Stimulated activated naive CD8-positive, alpha-beta T cell treated with anti-CD3 and anti-CD28 coated beads, Interleukin-15, amount 100 ng/mL, for 72 hours (primary cell): ENCODE measurements at places on chromosomes 11 and 22.

GRCh38 chr11:95575517-95575916 lies 214.1 kb downstream of the FAM76B start:
- DNase-seq: no peak

- DNase-seq: no peak
Observed at GRCh38 chr11:59254286-59254685, 41.6 kb upstream of the MPEG1 start.

DNA sequence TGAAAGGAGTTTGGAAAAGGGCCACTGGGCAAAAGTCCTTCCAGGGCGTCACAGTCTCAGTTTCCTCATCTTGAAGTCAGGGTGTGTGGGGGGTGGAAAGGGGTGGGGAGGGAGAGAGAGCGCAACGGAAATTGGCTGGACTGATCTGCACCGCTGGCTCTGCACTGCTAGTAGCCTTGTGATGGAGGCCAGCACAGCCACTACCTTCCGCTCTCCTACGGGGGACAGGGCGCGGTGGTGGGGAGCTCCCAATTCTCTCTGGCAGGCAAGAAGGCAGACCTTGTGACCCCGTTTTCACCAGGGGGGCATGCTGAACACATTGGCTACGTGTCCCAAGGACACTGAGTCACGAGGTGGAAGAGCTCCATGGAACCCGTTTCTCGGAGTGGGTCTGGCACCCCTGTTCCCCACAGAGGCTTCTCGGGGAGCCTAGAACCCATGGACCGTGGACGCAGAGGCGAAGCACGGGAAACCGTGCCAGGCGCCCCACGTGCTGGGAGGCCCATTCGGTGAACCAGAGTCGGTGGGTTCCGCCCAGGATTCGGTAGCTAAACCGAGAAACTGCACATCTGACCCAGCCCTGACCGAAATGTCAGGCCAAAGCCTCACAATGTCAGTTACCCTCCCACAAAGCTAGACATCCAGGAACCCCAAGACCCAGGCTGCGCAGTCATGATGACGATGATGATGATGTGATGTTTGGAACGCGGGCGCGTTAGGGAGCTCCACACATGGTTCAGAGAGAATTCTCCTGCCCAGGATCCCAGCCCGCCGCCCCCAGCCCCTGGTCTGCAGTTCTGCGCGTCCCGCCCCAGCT lies 28.3 kb upstream of the WNT11 start:
- no peak for DNase-seq

- peak; percentile 65 for DNase-seq
Observed at GRCh38 chr22:50473088-50473487, 1.7 kb downstream of the SBF1 start.

GRCh38 chr11:121494355-121495099 lies 41.8 kb upstream of the SORL1-AS1 start:
- DNase-seq: no peak

- DNase-seq: no peak
Observed at GRCh38 chr22:29733362-29734201, 13.8 kb downstream of the CABP7 start.

GRCh38 chr11:121944556-121945230 lies 171.3 kb downstream of the BLID start:
- DNase-seq: no peak

DNA sequence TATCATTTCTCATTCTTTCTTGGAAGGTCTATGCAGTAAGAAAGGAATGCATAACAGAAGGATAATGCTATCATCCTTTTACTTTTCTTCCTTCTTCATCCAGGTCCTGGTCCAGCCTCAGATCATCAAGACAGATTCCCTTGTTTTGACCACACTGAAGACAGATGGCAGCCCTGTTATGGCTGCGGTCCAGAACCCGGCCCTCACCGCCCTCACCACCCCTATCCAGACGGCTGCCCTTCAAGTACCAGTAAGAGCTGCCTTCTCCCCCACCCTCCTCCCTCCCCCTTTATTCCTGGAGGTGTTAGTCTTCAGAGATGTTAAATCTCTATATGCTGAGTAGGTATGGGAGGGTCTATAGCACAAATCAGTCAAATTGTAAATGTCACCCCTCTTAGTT lies 37.9 kb downstream of the SREBF2 start:
- DNase-seq: no peak

- no peak for DNase-seq
Observed at GRCh38 chr11:12159351-12160099, 49.1 kb downstream of the MICAL2 start.

GRCh38 chr11:12717851-12718291 lies 43.6 kb downstream of the TEAD1 start:
- peak; percentile 86 for DNase-seq

DNA sequence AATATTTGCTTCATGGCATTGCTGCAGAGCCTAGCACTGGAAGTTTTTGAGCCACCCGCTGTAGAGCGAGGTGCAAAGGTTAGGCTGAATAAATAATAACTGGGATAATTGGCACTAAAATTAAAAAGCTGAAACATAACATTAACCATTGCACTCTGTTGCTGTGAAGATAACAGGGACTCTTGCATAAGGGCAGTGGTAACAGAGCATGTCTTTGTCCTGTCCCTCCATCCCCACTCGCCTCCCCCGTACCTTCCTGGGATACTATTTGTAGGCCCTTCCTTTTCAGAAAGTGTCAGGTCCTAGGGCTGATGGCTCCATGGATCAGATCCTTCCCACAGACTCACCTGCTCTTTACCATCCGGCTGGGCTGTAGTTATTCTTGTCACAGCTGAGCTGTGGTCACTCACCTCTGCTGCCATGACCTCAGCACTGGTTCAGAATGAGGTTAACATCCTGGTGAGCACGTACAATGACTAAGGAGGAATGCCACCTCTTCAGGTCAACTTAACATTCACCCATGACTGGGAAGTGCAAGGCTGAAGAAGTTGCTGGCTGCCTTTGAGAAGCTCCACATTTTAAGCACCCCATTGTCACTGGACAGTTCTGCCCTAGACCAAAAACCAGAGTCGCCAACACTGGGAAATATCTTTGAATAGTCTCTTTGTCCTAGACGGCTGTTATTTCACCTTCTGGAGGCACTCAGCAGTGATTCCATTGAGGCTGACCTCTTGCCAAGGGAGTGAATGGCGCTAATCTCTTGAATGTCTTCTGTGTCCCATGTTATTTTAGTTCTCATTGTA lies 103.2 kb upstream of the KIRREL3 start:
- no peak for DNase-seq

DNA sequence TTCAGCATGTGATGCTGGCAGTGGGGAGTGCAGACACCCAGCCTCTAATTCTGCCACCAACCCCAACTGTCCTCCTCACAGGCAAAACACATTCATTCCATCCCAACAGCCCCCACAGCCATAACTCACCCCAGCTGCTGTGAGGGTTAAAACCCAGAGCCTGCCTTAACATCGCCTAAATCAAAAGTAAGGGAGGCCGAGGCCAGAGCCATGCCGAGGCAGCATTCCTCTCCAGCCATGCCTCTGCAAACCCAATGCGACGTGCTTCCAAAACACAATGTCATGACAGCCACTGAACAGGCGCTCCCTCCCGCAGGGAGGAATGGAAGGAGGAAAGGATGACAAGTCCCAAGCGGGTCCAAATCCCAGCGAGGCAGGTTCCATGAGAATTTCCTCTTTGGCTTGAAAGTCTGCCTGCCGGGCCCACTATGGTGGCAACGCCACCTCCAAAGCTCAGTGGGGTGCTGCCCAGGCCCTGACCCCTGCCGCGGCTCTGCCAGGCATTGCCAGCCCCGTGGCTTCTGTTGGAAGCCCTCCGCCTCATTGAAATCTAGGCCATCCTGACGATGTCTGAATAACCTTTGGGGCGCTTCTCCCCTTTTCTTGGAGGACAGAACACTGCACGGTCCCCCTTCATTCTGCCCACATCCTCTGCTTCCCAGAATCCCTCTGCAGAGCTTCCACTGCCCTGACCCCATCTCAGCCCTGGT lies 472.3 kb downstream of the BRD1 start:
- DNase-seq: no peak

GRCh38 chr11:100229086-100229485 lies 458.0 kb upstream of the ARHGAP42 start:
- DNase-seq: no peak

DNA sequence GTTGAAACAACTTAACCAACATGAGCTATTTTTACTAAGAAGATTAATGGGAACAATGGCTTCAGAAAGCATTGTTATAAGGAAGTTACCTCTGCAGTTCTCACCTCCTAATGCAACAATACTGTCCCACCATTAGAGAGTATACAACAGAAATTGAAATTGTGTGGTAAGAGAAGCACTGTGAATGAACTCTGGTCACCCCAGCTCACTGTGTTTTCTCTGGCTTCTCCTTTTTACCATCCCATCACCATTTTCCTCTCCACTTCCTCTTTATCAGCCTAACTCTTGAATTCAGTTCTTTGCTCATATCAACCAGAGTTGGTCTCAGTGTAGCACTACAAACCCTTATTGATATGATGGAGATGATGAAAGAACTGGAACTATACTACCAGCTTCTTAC lies 138.0 kb upstream of the POU2AF2 start:
- DNase-seq: no peak

DNA sequence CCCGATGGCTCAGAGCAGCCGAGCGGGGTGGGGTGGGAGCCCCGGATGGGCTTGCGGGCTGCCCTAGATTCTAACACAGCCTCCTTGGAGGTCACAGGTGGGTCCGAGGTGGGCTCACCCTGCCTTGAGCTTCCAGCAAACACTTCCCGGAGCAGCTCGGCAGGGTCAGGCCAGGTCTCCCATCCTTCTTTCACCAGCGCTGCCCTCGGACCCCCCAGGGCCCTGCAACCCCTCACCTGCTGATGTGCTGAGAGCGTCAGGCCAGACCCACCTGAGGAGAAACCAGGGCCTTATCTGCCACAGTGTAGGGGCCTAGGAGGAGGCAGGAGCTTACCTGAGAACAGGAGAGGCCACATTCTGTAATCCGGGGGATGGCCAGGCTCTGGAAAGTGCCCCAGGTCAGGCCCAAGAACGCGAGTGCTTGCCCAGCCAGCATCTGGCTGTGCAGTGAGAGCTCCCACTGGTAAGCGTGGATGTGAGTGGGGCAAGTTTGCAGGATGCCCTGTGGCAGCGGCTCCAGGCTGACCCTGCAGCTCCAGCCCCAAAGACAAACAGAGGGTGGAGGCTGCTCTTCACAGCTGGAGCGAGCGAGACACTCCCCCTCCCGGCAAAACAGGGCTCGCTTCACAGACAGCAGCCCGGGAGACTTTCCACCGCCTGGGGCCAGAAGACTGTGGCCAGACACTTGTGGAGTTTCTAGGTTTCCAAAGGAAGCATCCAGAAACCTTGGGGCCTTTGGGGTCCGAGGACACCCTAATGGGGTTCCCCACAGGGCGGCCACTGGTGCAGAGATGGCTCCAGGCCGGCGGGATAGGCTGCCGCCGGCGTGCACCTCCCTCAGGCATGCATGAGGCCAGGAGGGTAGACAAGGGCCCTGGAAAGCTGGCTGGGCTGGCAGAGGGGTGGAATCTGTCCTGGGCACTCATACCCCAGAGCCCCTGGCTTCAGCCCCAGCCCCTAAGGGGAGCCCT lies at the start of gene IL17REL:
TSS of gene IL17REL (minus strand) at position 555 of the 971 bp plus-strand sequence. CDS start at position 436, 119 bp downstream.
- DNase-seq: no peak

DNA sequence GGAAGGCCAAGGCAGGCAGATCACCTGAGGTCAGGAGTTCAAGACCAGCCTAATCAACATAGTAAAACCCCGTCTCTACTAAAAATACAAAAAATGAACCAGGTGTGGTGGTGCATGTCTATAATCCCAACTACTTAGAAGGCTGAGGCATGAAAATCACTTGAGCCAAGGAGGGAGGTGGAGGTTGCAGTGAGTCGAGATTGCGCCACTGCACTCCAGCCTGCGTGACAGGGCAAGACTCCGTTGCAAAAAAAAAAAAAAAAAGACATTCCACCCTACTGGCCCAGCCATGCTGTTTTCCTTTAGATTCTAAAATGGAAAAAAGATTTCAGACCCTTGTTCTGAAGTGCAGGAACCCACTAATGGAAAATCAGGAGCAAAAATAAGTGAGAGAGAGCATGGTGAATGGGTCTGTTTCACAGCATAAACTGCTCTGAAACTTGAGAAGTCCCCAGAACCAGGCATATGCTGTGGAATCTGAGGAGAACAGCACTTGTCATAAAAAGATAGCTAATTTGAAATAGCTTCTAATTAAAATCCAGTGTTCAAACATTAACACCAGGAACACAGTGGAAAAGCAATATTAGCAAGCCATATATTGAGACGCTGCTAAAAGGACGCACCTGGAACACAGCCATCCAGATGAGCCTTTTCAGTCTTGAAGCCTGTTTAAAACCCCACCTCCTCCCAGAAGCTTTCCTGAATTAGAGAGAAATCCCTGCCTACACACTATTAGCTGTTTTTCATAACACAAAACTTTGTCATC lies 66.3 kb upstream of the CHRM4 start:
- DNase-seq: no peak

- no peak for DNase-seq
Observed at GRCh38 chr22:23168391-23169042, 11.8 kb upstream of the BCR start.

DNA sequence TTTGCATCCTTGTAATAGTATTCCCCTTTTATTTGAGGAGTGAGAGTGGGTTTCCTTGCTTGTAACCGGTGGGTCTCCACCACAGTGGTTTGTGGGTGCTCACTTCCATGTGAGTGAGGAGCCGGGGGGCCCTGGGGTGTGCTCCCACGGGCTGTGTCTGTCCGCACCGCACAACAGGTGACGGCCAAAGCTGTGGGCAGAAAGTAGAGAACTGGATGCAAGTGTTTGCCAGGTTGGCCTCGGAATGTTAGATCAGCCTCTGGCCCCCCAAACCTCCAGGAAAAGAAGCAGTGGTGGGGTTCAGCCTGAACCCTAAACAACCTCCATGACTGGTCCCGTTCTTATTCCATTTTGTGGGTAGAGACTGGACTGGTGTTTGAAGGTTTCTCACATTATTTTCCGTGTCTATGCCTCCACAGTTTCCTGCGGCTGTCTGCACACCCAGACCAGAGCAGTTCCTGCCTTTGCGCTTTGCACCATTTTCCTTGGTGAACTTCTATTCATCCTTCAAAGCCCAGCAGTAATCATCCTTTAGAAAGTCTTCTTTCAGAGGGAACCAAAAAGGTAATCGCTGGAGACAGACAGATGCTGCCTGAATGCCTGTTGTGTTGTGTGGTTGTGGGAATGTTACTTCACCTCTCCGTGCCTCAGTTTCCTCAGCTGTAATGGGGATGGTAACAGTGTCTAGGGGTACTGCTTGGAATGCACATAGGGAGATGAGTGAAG lies 77.2 kb downstream of the MYEOV start:
- DNase-seq: no peak

DNA sequence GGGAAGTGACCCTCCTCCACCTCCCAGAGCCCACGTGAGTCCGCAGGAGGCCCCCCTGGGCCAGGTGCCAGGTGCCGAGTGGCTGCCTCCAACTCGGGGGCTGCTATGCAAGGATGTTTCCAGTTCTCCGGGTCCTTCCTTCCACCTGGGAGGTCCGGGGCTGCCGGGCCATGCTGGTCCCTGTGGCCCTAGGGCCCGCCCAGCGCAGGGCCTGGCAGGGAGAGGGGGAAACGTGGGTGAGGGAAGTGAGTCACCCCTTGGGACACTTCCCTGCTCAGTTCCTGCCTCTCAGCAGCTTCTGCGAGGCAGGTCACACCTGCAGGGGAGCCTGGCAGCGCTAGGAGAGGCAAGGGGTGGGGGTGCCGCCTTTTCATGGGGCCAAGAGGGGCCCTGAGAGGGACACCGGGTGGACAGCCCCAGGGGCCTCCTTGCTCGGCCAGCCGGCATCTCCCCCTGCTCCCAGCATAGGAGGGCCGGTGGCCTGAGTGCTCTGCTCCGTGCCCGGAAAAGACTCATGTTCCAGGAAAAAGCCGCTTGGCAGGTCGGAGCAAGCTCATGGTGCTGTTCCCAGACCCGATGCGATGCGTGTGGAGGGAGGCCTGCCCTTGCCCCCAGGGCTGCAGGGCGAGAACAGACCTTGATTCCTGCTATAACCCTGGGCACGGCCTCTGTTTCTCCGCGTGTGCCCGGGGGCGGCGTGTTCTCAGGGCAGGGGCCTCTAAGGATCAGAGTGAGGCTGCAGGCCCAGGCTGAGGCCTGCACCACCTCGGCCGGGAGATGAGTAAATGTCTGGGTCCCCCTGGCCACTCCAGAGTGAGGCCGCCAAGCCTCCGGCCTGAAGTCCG lies 30.3 kb upstream of the WNT7B start:
- no peak for DNase-seq
